ENCODE measurements at places on chromosomes 3 and 15.

DNA sequence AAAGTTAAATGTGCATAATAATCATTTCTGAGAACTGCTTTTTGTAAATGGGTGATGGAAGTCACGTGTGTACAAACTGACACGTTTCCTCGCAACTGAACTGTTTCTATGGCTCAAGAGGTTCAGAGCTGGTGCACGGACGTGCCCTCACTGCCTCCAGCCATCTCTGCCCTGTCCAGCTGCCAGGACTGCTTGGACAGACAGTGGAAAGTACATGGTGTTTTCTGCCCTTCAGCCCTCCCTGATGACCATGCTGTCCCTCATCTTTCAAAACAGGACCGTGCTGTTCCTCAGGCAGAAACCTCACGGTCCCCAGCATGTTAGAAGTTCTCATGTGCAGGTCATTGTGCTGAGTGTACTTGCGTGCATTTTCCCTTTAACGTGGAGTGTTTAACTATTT is 38.7 kb downstream of the GJD2 start:
- no peaks in the 10 kb centered on the region for H3K36me3 ChIP-seq
- no peak for DNase-seq
- H3K4me1 ChIP-seq = peaks cover 52% of the 10 kb centered on the region
- H3K4me3 ChIP-seq = no peak overlapping the region

DNA sequence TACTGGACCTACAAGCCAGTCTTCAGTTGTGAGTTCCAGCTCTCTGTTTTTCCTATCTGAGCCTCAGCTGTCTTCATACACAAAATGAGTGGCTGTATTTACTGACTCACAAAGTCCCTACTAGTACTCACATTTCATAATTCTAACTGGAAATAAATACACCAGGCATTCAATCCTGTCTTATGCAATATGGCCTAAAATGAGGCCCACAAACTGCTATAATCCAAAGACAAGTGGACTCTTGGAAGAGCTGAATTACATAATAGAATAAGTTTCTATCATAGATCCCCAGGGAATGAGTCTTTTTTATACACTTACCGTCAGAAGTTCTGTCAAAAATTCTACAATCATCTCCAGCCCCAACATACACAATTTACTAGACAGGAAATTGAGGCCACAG is 211.9 kb downstream of the LRRN1 start:
- H3K4me3 ChIP-seq = no peak overlapping the region
- no peaks in the 10 kb centered on the region for H3K36me3 ChIP-seq
- no peaks in the 10 kb centered on the region for H3K27me3 ChIP-seq

- peaks cover 5% of the 10 kb centered on the region for H3K4me1 ChIP-seq
- H3K36me3 ChIP-seq = no peaks in the 10 kb centered on the region
- peak within 1 kb of the TSS; percentile 79 for H3K4me3 ChIP-seq
These were observed at the start of gene AGTR1 for GRCh38 chr3:148697306-148698189. TSS of gene AGTR1 (plus strand) at chr3:148697903. CDS start at chr3:148741036, 43,133 bp downstream.

GRCh38 chr15:101014921-101015841 is 96.0 kb downstream of the LRRK1 start:
- H3K36me3 ChIP-seq = no peaks in the 10 kb centered on the region
- H3K27me3 ChIP-seq = no peaks in the 10 kb centered on the region
- DNase-seq = peak; percentile 51

DNA sequence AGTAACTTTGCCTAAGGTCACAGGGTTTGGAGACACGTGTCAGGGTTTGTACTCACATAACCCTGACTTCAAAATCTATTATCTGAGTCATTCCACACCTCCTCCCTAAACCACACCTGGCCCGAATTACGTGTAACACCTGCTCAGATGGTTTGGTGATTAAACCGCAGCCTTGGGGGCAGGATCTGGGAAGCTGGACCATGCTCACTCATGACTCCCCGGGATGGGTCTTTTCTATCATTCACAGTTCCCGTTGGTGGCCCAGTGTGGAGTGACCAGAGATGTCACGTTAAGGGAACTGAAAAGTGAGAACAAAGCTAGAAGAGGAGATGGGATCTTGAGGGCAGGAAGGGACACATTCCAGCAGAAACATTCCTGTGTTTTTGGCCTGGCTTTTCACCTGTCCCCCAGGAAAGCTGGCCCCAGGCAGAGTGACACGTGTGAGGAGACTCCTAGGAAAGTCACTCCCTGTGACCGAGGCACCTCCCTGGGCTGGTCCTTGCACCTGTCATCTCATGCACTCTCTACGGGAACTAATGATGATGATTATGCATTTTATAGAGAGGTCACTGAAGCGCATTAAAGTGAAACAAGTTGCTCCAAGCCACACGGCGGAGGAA is 75.4 kb upstream of the POMGNT2 start:
- DNase-seq = no peak
- peaks cover 73% of the 10 kb centered on the region for H3K4me1 ChIP-seq
- peaks cover 5% of the 10 kb centered on the region for H3K27me3 ChIP-seq
- peaks cover 6% of the 10 kb centered on the region for H3K36me3 ChIP-seq
- H3K4me3 ChIP-seq = no peak overlapping the region

DNA sequence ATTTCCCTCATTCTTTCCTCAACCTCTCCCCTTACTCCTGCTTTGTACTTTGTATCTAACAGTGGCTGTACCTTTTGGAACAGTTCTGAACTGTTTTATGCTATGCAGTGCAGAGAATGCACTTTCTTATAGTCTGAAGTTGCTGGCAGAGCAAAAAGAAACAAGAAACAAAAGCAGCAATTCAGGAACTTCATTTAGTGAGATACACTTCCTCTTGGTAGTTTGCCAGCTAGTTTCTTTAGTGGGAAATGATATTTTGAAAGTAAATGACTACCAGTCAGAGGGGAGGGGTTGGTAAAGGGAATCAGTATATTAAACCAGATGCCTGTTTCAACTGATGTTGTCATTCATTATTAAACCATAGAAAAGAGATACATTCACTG is 55.0 kb upstream of the CHD2 start:
- H3K4me3 ChIP-seq = no peak overlapping the region
- H3K36me3 ChIP-seq = no peaks in the 10 kb centered on the region
- no peak for DNase-seq
- H3K4me1 ChIP-seq = peaks cover 31% of the 10 kb centered on the region
